ENCODE measurements at places on chromosomes 16 and 17.

GRCh38 chr17:6303664-6304063 is 131.3 kb downstream of the AIPL1 start:
- DNase-seq = no peak

DNA sequence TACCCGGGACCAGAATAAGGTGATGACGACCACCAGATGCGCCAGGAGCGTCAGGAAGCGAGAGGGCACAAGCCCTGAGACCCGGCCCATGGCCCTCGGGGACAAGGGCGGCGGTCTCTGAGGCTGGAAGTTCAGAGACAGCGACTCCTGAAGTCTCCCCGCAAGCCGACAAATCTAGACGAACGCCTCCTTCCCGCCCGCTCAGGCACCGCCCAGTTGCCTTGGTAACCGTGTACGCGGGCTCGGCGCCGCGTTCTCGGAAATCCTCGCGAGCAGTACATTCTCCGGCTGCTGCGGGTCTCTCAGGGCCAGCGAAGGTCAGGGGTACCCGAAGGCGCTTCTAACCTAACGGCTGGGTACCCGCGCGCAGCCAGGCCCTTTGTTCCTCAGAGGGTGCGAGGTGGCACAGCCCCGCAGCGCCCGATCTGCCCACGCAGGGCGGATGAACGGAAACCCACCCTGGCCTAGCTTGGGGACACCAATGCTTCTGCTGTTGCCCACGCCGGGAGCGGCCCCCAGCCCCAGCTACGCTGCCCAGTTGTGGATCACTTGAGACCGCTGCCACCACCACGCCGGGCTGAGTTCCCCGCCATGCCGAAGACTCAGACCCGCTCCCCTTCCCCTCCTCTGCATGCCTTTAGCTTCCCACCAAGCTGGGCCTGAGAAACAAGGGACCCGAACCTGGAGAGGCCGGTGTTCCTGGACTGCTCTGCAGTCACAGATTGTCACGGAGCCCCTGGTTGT is at the start of gene TMEM107:
TSS of gene TMEM107 (minus strand) at position 184 of the 744 bp plus-strand sequence. CDS start at position 90, 94 bp downstream.
- peak; percentile 82 for DNase-seq

DNA sequence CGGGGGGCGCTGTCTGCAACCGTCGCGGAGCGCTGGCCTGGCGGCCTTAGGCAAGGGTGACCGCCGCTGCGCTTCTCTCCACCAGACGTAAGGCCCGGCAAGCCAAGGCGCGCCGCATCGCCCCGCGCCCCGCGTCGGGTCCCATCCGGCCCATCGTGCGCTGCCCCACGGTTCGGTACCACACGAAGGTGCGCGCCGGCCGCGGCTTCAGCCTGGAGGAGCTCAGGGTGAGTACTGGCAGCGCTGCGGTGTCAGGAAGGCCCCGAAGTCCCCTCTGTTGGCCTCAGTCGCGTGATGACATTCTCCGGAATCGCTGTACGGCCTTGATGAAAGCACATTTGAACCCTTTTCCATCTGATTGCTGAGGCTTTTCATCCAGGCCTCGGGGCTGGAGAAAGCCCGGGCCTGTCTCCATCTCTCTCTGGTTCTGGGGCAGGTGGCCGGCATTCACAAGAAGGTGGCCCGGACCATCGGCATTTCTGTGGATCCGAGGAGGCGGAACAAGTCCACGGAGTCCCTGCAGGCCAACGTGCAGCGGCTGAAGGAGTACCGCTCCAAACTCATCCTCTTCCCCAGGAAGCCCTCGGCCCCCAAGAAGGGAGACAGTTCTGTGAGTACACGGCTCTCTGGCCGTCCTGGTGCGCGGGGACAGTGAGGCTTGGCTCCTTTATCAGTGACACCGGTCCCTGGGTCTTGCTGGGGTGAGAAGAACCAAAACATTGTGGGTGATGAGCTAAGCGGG is 831 bp downstream of the RPL13 start:
- no peak for DNase-seq

GRCh38 chr17:81295031-81295675 is at the start of gene SLC38A10:
TSS of gene SLC38A10 (minus strand) at chr17:81295307. CDS start at chr17:81294921, 386 bp downstream.
- peak; percentile 73 for DNase-seq

GRCh38 chr17:81258292-81258691 is 19.2 kb downstream of the NDUFAF8 start:
- no peak for DNase-seq

- DNase-seq = no peak
These were observed 90.2 kb downstream of the SYCE1L start for GRCh38 chr16:77289331-77289809.

DNA sequence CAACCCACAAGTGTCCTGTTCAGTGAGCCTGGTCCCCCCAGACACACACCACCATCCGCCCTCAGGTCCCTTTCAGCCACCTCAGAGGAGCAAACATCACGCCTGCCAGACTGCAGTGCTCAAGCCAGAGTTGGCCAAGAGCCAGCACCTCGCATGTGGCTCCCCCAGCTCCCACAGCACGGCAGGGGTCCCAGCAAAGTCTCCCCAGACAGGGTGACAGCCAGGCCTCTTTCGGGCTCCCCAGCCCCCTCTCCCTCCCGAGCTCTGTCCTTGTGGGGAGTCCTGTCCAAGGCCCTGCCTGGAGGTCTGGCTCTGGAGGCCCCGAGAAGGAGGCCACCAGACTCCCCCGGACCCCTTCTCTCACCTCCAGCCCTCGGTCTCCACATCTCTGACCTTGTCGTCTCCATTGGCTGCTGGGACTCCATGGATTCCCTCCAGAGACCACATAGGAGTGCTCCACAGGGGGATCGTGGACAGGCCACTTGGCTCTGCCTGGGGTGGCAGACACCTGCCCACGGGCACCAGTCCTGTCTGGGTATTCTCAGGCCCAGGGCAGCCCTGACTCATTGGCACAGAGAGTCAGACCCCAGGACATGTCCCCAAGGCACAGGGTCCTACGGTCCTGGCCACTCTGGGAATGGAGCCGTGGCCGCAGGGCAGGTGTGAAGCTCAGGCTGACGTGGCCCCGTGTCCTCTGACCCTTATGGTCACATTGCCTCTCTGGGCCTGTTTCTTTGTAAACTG is 1.8 kb upstream of the MYADML2 start:
- no peak for DNase-seq

DNA sequence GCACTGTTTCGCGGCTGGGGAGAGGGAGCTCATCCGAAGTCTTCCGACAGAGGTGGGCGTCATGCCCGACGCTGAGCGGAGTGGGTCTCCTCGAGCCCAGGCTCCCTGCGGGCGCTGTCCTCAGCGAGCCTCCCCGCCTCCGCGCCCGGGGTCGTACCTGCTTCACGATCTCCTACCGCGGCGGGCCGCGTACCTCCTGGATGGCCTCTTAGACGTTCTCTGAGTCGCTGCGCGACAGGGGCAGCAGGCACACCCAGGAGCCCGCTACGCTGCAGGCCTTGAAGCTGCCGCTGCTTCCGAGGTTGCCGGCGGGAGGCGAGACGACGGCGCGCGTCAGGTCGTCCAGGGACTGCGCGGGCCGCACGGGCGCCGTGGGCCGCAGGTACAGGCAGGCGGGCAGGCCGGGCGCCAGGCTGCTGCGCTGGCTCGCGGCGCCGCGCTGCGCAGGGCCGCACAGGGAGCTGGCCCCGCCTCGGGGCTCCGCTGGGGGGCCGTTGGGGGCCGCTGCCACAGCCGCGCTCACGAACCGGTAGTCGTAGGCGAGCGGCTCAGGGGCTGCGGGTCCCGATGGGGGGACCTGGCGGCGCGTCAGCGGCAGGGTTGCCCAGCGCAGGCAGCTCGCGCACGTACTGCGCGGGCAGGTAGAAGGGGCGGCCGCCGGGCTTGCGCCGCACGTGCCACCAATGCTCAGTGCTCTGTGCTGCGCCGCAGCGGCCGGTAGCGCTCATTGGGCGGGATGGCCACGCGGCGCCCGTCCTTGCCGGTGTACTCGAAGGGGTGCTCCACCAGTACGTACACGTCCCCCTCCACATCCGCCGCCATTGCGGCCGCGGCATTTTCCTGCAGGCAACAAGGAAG is 116.4 kb upstream of the SMURF2 start:
- no peak for DNase-seq

DNA sequence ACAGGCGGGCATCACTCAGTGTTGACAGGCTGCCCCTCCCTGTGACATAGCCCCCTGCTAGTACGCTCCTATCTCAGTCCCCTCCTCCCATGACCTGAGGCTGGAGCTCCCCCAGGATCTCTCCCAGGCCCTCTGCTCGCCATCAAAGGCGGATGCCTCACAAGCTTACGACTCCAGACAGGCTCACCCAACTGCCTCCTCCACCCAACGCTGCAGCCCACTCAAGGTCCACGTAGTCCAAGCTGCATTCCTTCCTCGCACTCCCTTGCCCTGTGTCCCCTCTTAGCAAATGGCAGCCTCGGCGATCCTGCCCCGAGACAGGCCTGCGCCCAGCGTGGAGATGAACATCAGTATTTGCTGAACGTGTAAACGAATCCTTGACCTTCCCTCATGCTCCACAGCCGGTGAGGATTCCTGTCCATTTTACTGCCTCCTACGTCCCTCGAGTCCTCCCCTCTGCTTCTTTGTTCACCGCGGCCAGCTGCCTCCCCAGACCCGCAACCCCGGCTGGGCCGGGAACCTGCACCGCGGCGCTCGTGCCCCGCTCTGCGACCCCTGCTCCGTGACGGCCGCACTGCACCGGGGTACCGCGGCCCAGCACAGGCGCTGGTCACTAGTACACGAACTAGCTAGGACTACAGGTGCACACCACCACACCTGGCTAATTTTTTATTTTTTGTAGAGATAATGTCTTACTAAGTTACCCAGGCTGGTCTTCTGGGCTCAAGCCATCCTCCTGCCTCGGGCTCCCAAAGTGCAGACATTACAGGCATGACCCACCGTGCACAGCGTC is 838 bp upstream of the TMEM97 start:
- no peak for DNase-seq

GRCh38 chr16:50879873-50880695 is 138.2 kb downstream of the CYLD start:
- no peak for DNase-seq

DNA sequence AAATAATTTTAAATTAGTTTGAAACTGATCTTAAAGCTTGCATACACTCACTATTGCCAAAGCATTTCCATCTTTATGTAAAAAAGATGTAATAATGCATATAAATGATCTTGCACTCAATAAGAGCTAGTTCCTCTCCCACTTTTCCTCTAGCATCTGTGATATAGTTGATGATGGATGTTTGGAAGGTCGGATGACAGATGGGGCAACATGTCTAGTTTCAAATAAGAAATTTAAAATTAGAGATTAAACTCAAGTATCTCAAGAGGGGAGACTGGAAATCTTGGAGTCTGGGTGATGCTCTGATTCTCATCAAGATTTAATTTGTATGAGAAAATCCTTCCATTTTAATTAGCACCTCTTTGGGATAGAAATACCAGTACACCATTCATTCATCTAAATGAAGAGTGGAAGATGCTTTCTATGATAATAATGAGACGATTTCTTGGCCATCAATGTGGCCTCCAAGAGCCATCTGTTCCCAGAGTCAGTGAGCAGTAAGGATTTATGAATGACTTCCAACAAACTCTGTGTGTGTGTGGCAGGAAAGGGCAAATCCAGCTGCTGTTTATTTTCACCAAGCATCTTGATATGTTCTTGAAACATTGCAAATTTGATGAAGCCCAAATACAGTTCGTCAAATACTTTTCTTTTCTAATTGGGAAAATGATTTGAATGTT is 616.3 kb upstream of the CDH8 start:
- no peak for DNase-seq

- no peak for DNase-seq
These were observed 95.5 kb downstream of the MRM3 start for GRCh38 chr17:877630-878029.

DNA sequence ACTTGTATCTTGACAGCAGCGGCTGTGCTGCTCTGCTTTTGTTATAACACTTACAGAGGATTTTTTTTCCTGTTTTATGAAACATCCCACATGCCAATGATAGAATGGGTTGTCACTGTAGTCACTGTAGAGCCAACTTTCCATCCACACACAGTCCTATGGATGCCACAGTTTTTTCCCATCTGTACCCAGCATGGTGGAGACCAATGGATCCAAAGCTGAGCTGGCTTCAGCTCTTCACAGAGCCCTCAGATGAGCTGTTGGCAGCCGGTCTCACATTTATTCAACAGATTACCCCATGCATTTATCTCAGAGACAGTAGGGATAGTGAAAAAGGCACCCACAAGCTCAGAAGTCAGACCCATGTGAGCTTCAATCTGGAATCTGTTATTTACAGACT is 91.4 kb upstream of the CACNG5 start:
- DNase-seq = no peak

DNA sequence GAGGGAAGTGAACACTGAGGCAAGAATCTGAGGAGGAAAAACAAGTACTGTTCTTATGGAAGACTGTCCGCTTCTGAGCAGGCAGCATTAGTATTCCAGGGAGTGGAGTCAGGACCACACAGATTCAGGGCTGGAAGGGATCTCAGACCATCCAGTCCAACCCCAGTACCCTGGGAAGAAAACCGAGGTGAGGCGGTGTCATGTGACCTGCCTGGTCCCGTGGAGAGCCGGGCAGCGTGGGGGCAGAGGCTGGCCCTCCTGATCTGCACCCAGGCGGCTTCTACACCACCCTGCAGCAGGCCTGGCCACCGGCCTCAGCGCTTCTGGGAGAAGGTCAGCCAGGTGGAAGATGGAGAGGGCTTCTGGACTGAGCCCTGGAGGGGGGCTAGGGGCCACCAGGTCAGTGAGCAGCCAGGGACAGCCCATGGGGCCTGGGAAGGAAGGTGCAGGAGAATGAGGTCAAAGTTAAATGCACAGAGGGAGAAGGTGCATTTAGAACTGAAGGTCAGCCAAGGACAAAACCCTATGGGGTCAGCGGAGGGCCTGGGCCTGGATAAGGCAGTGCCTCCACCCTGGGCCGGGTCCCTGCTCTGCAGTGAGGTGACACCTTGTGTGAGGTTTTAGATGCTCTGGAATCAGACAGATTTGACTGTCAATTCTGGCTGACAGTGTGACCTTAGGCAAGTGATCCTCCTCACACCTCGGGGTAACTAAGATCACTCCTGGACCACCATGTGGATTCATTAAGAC is 45.9 kb downstream of the VAC14 start:
- DNase-seq = no peak

- no peak for DNase-seq
These were observed 19.5 kb upstream of the MGAT5B start for GRCh38 chr17:76848670-76849069.

DNA sequence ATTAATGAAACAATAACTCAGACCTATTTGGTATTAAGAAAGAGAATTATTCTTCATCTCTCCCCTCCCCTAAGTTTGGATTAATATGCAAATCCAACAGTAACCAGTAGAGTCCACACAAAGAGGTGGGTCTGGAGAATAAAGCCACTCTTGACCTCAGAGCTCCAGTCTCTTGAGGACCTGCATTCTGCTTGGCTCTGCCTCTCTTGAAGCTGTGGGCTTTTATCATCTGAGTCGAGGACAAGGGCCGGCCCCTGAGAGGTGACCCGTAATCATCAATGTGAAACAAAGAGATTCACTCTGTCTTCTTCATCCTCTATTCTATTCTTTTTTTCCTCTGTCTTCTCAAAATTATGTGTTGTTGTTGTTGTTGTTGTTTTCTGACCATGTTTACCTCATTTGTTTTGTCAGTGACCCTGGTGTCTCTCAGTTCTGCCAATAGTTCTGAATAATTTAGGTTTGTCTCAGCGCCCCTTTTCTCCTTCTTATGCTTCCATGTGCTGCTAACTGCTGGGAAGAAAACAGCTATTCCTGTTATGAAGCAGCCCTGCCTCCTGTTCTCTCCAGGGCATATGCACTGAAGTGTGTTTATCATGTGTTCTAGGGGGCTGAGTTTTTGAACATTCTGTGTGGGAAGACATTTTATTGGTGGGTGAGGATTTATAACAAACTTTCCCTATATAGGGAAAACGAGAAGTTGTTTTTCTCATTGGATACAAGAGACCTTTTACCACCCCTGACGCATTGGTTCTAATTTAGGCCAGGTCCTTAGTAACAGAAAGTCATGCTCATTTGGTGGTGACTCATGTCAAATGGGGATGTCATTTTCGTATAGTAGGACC is 135.8 kb downstream of the TRIM37 start:
- DNase-seq = no peak
